ENCODE measurements at places on chromosomes 2 and 18. TPM values are rescaled to one million over a fixed set of nuclear protein-coding genes. Genes with fewer than 3 reads are reported as not detected.

- DNase-seq: no peak
Measured at GRCh38 chr2:105102963-105103421, 65.1 kb downstream of the MRPS9 start.

- DNase-seq: no peak
Measured at GRCh38 chr2:59182249-59182648, 941.1 kb upstream of the FANCL start.

GRCh38 chr2:191508738-191509137 is 169.2 kb upstream of the NABP1 start:
- DNase-seq: no peak

DSEL gene
- total RNA-seq: 9.2 TPM

ERBB4 gene
- total RNA-seq: 0.14 TPM

DNAH6 gene
- total RNA-seq: under 0.01 TPM

DNA sequence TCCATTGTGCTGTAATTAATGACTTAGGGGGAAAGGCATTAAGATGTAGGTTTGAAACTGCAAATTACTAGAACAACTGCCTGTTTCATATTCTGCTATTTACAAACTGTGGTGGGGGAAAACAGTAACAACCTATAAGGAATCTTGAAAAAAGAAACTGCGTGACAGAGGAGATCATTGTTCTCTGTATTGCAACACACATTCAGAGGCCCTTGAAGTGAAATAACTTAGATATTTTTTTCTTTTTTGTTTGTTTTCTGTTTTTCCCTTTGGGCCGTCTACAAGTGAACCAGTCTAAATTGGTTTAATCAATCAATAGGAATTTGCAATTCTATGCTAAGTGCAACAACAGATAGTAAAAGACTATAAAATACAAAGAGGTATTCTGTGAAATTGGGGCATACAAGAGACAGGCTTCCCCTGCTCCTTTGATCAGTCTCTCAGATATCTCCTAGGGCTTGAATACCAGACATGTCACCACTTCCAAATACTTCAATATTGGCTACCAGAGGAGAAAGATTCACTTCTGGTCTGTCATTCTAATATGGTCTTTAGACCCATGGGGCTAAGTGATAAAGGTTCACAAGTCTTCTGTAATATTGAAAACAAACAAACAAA is 2055.1 kb upstream of the CELF4 start:
- DNase-seq: no peak
